Upper lobe of left lung (tissue), 6 donors: ENCODE measurements at places on chromosomes 2 and 18. TPM values are rescaled to one million over a fixed set of nuclear protein-coding genes. Genes with fewer than 3 reads are reported as not detected.

SPAST gene
- 13.5 TPM for total RNA-seq

- DNase-seq, result peak; percentile 45
- no peak overlapping the region for H3K4me3 ChIP-seq
- H3K27ac ChIP-seq, result peak overlapping the region; percentile 82
- no peaks in the 10 kb centered on the region for H3K36me3 ChIP-seq
- H3K27me3 ChIP-seq, result no peaks in the 10 kb centered on the region
Observed at GRCh38 chr2:101921319-101921952, 70.3 kb upstream of the IL1R2 start.

DNA sequence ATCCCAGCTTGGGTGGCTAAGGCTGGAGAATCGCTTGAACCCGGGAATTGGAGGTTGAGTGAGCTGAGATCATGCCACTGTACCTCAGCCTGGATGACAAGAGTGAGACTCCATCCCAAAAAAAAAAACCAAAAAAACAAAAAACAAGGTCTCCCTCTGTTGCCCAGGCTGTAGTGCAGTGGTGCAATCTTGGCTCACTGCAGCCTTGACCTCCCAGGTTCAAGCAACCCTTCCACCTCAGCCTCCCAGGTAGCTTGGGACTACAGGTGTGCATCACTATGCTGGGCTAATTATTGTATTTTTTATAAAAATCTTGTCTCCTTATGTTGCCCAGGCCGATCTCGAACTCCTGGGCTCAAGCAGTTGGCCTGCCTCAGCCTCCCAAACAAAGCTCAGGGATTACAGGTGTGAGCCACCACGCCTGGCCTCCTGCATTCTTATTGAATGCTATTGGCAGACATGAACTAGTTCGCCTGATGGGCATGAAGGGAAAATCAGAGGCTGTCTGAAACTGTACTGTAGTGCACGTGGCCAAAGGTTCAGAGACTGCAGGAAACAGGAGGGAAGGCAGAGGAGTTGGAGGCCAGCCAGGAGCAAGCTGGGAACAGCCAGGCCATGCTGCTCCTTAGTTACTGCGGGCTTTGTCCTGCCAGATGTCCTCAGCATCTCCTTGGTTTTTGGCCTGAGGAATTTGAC is 16.0 kb upstream of the ASXL2 start:
- H3K27ac ChIP-seq, result no peak overlapping the region
- H3K4me1 ChIP-seq, result no peaks in the 10 kb centered on the region
- no peaks in the 10 kb centered on the region for H3K36me3 ChIP-seq
- DNase-seq, result no peak
- H3K27me3 ChIP-seq, result no peaks in the 10 kb centered on the region

GRCh38 chr2:237698358-237698694 is 70.9 kb downstream of the LRRFIP1 start:
- no peak for DNase-seq
- peaks cover 99% of the 10 kb centered on the region for H3K4me1 ChIP-seq
- no peaks in the 10 kb centered on the region for H3K27me3 ChIP-seq
- H3K27ac ChIP-seq, result peak overlapping the region; percentile 99

DNA sequence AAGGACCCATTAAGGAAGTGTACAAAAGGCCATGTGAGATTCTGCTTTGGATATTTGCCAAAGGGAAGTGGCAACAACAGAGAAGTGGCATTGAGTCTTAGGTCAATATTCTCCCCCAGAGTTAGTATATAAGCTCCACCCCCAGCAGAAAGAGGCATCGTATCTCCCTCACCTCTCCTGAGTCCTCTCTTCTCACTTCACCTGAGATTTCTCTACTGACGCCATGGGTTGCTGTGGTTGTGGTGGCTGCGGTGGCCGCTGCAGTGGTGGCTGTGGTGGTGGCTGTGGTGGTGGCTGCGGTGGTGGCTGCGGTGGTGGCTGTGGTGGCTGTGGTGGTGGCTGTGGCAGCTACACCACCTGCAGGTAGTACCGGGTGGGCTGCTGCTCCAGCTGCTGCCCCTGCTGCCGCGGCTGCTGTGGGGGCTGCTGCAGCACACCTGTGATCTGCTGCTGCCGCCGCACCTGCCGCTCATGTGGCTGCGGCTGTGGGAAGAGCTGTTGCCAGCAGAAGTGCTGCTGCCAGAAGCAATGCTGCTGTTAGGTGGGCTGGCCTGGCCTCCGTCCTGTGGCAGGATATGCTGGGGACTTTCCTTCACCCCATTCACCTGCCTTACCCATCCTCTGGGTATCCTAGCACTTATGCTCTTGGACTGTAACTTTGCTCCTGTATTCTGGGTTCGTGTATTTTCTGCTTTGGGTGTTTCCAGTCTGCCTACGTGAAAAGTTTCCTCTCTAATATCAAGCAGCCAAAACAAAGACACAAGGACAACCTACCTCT is 5.9 kb downstream of the SCYGR3 start:
- H3K4me3 ChIP-seq, result no peak overlapping the region
- no peaks in the 10 kb centered on the region for H3K36me3 ChIP-seq
- H3K27me3 ChIP-seq, result no peaks in the 10 kb centered on the region
- DNase-seq, result peak; percentile 62
- no peak overlapping the region for H3K27ac ChIP-seq
